ENCODE measurements at places on chromosomes 4 and X.

GRCh38 chr4:17010426-17011087, 112.1 kb upstream of the LDB2 start:
- DNase-seq, result no peak

DNA sequence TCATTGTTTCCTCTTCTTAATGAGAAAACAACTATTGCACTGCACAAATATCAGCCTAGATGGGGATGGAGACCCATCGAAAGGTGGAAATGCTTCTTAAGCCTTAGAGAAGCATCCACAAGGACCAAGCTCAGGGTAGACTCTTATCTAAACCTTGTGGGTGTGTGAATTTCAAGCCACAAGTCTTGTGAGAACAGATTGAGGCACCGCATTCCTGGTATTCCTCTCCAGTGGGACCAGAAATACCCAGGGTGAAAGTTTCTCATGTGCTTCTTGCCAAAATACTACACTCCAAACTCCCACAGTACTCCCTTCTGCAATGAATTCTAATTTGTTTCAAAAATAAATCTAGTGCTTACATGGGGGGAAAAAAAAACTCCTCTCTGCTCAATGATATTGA, 375.6 kb downstream of the PDGFC start:
- DNase-seq, result no peak

DNA sequence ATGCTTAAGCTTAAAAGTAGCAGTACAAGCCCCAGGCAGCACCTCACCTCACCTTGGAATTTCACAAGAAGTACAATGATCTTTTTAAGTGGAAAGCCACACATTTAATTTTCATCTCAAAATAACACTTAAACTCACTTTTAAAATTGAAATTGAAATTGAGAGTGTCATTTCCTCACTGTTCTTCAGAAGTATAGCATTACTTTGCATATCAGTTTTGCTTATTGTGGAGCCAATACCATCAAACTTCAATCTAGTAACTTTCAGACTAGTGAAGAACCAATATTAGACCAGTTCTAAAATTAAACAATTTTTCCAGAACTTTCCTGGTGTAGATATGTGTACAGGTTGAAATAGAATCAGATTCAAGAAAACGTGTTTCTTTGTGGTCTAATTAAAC, 242.4 kb downstream of the NDST4 start:
- DNase-seq, result no peak

DNA sequence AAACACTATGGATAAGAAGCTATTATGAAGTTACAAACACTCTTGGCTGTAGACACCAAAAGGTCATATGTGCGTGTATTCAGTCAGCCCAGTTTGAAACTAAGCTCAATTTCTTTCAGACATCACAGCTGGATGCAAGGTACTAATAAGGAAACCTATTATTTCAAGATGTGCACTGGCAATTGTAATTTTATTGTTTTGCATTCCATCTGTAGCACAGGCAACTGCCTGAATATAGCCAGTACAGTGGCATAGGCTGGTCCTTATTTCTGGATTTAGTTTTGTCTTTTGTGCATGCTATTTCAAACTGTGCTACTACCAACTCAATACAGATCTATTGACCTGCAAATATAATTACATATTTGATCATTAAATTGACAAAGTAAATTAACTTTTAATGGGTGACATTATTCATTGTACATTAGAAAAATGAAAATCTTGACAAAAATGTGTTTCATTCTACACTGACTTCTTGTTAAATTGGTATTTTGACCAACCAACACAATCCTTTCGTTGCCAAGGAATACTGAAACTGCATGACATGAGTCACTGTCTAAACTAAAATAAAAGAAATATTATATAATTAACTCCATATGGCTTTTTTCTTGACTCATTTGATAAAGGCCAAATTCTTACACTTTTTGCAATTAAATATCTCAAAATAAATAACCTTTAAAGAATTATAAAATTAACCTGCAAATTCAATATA, 594.3 kb upstream of the ADGRL3 start:
- DNase-seq, result peak; percentile 44

DNA sequence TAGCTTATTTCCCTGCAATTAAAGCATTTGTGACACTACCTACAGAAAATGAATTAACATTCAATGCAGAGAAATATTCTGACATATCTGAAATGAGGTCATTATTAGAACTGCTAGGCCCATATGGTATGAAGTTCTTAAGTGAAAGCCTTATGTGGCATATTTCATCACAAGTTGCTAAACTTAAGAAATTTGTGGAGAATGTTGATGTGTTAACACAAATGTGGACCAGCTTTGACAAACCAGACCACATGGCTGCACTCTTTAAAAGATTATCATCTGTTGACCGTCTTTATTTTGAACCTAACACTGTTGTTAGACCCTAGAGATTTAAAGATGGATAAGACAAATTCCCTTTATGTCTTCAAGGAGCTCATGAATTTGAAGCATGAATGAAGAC, 1024.1 kb downstream of the RPA4 start:
- no peak for DNase-seq

GRCh38 chrX:110723844-110724243, 71.8 kb downstream of the CHRDL1 start:
- DNase-seq, result no peak

DNA sequence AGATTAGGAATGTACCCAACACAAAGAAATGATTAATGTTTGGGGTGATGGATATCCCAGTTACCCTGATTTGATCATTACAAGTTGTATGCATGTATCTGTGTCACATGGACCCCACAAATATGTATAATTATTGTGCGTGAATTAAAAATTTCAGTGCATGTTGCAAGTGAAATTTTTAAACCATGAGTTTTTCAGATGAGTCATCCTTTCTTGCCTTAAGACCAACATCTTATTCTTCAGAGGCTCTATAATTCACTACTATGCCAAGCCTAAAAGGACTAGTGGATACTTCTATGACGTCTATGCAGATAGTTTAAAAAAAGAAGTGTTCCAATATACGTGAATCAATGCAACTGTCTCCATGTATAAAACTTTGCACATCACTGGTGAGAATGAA, 113.0 kb upstream of the SH3RF1 start:
- peak; percentile 99 for DNase-seq

GRCh38 chr4:165927815-165928214, 54.8 kb downstream of the TLL1 start:
- no peak for DNase-seq

DNA sequence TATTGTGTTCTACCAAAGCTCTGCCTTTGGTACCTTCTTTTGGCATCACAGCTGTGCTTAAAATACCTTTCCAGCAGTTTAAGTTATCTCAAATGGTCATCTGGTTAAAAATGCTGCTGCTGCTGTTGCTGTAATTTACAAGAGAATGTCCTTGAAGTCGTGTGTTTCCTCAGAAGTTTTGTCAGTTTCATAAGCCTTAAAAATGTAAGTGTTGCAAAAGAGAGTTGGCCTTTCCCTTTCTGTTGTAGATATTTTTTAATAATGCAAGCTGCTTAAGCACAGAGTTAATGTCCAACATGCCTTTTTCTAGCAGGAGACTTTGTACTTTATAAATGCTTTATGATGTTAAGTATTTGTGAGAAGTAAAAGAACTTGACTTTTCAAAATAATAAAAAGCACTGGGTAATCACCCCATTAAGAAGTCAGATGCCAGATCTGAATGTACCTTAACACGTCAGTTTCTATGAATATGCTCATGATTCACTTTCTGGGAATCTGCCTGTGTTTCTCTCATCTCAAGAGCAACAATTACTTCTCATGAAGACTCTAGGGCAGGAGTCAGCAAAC, 35.3 kb upstream of the TENM3 start:
- DNase-seq, result peak; percentile 94

DNA sequence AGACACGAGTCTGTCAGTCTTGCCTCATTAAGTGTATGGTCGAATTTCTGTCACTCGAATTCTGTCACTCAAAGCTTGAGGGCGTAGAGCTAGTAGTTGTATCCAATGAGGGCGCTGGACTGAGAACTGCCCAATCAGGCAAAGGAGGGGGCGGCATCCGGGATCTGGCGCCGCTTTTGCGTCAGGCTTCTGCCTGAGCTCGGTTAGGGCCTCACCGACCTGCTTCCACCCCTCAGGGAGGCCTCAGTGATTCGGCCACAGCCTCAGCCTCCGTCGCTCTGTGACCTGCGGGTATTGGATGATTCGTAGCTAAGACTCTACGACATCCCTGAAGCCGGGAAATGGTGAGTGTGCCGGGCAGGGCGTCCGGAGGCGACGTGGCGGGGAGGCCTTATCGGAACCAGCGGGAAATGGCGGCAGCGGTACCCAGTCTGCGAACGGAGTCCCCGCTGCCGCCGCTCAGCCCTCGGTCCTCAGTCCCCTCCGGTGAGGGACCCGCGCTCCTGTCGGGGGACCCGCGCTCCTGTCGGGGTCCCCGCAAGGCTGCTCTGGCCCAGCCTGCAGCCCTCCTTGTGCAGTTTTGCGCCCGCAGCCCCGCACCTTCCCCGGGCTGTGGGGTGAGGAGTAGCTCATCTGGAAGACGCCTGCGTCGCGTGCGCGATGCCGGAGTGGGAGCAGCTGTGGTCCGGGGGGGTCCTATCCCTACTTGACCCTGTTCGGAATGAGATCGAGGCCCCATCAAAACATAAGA, 88.3 kb downstream of the ZNF718 start:
- DNase-seq, result peak; percentile 88

GRCh38 chr4:6441758-6442157, 30.7 kb downstream of the PPP2R2C start:
- DNase-seq, result no peak

- DNase-seq, result no peak
Observed at GRCh38 chrX:96430756-96431455, 253.7 kb upstream of the DIAPH2 start.

DNA sequence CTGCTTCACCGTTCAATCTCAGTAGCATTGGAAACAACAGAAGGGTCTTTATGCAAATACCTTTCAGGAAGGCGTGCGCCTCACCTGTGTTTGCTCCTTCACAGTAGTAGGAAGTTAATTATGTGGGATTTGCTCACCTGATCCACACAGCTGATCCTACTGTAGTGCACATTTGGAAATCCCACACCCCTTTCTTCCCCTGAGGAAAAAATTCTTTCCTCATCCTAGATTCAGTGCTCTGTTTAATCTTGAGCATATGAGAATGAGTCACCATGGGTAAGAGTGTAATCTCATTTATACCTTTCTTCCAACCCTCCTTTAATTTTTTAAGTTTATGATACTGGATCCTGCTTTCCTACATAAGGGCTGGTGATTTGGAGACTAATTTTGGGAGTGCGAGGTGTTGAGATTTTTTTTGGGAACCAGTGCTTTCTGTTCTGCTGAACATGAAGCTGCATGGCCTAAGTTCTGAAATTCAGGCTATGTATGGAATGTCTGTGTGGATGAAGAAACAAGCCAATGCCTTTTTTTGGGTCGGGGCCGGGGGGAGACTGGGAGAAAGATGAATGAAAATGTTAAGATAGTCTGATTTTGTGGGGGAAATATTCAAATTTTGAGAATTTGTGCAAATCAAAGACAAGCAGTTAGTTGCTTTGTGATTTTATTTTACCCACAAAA, 19.0 kb downstream of the GAB1 start:
- peak; percentile 56 for DNase-seq

DNA sequence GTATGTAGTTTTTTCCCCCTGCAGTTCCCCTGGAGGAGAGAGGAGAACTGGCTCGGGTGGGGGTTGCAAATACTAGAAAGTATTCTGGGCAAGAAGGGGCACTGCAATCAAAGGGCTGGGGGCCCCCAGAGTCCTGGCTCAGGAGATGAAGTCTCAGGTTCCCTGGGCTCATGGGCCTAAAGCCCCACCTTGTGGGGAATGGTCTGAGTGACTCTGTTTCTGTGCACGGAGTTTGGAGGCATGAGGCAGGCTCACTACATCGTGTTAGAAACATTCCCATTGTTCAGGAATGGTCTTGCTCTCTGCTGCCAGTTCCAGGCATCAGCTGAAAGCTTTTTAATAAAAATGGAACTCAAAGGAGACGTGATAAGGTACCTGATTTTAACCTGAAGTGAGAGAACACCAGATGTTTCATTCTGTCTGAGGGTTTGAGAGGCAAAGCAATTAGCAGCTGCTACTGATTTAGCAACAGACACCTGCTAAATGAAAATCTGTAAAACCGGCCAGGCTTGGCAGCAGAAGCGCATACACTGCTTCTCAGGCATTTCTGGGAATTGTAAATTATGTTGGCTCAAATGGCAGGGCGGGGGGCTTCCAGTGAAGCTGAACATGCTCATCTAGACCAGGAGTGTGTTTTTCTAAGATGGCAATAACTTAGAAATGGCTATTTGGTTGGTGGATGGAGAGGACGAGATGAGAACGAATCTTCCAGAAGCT, 122.7 kb downstream of the TMEM164 start:
- DNase-seq, result peak; percentile 24

- DNase-seq, result peak; percentile 91
Observed at GRCh38 chr4:17142232-17142711, 243.8 kb upstream of the LDB2 start.

DNA sequence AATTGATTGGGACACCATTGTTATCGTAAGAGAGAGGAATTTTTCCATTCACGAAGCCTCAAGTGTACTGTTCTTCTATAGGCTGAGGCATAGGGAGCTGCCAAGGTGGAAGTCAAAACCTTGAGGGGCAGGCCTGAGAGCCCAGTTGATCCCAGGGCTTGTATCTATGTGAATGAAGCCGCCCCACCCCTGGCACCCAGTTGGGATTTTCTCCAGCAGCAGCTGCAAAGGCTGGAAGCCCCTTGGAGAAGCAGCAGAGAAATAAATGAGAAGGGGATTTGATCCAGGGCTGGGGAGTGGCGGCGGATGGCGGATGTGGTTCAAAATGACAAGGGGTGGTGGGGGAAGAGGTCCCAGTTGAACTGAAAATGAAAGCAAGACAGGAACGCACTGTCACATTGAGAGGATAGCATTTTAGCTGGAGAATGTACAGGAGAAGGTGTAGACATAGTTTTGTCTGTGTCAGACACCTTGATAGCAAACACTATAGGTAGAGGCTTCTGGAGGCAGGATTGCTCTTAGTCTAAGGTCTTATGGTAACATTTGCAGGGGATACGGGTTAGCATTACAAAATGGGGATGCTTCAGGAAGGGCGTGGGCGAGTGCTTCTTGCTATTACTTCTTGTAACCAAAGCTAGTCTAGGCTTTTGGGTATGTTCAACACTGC, 32.6 kb downstream of the DOCK11 start:
- no peak for DNase-seq

DNA sequence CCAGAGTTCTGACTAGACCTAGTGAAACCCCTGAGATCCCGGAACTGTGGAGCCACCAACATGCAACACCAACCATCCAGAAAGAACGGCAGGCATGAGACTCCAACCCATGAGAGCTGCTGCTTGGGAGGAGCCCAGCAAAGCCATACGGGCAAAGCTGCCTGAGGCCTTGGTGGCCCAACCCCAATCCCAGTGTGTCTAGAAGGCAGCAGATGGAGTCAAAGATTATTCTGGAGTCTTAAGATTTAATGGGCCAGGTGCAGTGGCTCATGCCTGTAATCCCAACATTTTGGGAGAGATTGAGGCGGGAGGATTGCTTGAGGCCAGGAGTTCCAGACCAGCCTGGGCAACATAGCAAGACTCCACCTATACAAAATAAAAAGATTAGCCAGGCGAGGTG, 49.2 kb upstream of the PDK3 start:
- DNase-seq, result no peak

DNA sequence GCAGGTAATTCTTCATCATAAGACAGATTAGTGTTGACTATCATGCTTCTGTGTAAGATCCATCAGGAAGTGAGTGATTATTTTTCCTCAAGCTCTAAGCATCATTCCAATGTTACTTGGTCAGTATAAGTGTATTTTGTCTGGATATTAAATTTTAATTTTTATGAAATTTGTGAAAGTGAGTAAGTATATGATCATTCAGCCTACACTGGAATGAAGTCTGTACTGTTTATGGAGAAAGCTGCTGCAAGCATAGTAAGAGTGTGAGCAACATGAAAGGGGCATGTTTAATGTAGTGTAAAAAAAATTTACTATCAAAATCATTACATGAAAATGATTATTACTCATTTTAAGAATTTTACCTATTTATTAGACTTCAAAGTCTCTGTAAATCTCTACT, 84.8 kb downstream of the IL15 start:
- no peak for DNase-seq

All from fibroblast of lung (primary cell).